ENCODE measurements at places on chromosomes 2 and 18.
A peak's percentile ranks its signal among the peaks of the same experiment; 100 is the strongest.

DNA sequence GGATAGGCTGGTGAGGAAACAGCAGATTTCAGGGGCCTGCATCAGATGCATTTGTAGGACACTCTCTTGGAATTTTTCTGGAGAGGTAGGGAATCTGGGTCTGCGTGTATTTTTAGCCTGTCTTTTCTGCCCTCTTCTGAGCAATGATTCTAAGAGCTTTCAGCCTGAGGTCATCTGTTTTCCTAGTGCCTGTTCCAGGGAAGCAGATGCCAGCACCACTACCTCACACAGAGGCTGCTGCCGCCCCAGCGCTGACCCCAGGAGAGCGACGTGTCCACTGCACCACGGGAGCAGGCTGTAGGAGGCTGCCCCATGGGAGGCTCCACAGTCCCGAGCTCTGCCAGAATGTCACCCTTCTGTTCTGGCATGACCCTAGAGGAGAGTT lies 316.5 kb downstream of the CYP26B1 start:
- no peak for DNase-seq

GRCh38 chr2:72116081-72116533 lies 31.6 kb downstream of the CYP26B1 start:
- no peak for DNase-seq

DNA sequence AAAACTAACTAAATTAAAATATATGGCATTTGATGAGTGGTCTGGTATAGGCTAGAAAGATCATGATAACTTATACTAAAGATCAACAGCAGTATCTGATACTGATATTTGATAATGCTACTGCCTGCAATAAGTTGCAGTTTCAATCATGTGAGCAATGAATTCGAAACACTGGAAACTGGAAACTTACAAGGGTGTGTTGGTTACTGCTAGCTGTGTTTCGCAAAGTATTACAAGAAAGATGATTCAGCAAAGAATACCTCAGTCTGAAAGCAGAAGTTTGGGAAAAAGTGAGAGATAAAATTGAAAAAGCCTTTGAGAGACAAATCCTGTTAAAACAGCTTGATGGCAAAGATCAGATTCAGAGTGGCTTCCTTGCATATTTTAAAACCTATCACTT lies 294.5 kb downstream of the CCDC178 start:
- no peak for DNase-seq

GRCh38 chr2:216404010-216404618 lies 8.2 kb upstream of the SMARCAL1 start:
- peak; percentile 23 for DNase-seq

- no peak for DNase-seq
These were observed 2.7 kb upstream of the PID1 start for GRCh38 chr2:229273723-229274338.
